ENCODE measurements at places on chromosomes 5 and 9. TPM values are rescaled to one million over a fixed set of nuclear protein-coding genes. Genes with fewer than 3 reads are reported as not detected.

The PCDHA9 gene
- not detected for total RNA-seq

The C9orf50 gene
- 0.31 TPM for total RNA-seq

The B4GALT1 gene
- total RNA-seq: 72.2 TPM

The SLC2A6 gene
- total RNA-seq: 2.6 TPM

The PIP5KL1 gene
- total RNA-seq: 4.4 TPM

The HNRNPA0 gene
- total RNA-seq: 38.2 TPM

The CAPSL gene
- total RNA-seq: 2.3 TPM

The CDC42SE2 gene
- total RNA-seq: 147 TPM

The CARTPT gene
- not detected for total RNA-seq

The JAKMIP2 gene
- 1.2 TPM for total RNA-seq

The NACC2 gene
- 13.7 TPM for total RNA-seq
